ENCODE measurements at places on chromosomes 2 and 18.

- no peak for DNase-seq
Measured at GRCh38 chr2:99461828-99462483, 27.9 kb downstream of the REV1 start.

GRCh38 chr2:163713534-163714311 lies 22.1 kb downstream of the FIGN start:
- DNase-seq: no peak

DNA sequence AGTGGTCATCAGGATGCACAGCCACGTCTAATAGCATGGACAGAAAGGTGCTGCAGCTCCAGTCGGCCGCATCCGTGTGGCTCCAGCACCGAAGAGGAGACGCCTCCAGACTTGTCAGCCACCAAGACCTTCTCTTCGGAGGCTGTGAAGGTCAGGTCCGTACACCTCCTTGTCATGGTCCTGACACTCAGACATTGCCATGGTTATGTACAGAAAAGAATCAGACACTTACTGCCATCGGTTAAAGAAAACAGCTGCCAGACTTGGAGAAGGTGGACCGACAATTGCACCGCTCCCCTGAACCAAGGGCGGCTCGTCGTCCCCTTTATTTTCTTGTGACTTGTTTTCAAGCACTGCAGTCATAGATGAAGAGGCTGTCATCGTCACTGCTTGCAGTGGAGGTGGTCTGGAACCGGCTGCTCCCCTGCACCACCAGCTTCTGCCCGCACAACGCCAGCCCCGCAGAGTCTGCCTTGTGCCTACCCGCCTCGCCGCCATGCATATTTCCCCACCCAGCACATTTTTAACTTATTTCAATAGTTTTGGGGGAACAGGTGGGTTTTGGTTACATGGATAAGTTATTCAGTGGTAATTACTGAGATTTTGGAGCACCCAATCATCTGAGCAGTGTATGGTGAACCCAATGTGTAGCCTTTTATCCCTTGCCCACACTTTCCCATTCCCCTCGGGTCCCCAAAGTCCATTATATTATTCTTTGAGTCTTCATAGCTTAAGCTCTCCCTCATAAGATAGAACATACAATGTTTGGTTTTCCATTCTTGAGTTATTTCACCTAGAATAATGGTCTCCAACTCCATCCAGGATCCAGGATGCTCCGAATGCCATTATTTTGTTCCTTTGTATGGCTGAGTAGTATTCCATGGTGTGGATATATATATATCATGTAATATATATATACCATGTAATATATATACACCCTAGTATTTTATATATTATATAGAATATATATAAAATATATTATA lies 18.1 kb downstream of the FBXO48 start:
- no peak for DNase-seq

GRCh38 chr2:21244161-21244560 lies 120.4 kb downstream of the TDRD15 start:
- no peak for DNase-seq

DNA sequence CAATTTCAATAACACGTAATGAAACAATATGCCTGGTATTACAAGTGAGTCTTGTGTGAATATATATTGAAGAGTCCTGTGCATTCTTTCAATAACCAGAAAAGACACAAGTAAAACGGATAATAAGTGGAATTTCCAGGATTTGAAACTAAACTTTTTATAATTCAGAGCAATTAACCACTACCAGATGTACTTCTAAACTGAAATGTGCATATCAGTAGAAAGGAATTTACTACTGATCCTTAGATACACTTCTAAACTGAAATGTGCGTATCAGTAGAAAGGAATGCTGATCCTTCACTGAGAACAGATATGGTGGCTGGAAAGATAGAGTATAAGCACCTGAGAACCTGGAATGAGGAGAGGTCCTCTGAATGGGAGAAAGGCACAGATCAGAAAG lies 470.9 kb upstream of the SPHKAP start:
- no peak for DNase-seq

GRCh38 chr2:70418514-70418913 lies 116.6 kb upstream of the FAM136A start:
- DNase-seq: no peak

DNA sequence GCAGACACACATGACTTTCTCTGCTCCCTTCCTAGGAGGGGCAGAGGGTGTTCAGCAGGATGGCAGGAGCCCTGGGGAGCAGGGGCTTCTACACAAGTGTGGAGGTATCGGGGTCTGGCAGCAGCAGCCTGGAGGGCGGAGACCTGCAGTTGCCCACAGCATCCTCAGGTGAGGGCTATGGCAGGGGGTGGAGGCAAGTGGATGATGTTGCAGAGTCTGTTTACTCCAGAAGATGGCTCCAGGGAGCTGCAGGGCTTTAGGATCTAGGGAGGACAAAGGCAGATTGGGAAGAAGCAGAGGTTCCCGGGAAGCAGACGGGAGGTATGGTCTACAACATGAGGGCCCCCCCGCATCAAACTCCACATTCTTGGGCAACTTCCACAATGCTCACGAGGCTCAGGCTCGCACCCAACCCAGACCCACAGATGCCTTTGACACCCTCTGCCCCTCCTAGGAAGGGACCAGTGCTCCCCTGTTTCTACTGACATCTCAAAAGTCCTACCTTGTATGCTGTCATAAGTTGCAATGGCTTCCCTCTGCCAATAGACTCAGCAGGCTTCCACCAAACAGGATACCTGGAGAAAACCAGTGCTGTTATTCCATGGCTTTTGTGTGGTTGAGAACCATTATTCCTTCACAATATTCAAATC lies 12.0 kb upstream of the ATP6V1C2 start:
- DNase-seq: no peak

DNA sequence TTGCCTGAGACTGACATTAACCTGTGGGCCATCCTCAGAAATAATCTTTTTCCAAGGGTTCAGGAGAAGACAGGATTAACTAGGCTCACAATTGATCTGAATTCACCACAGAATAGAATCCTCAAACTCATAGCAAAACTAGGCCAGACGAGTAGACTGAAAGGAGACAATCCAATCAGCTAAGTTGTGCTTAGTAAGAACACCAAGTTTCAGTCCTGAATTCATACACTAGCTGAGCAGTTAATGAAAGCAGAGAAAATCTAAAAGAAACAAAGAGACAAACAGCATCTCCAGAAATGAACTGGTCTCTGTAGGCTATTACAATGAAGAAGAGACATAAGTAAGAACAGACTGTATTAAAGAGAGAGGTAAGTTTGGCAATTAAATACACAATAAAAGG lies 89.5 kb downstream of the GORASP2 start:
- DNase-seq: no peak

DNA sequence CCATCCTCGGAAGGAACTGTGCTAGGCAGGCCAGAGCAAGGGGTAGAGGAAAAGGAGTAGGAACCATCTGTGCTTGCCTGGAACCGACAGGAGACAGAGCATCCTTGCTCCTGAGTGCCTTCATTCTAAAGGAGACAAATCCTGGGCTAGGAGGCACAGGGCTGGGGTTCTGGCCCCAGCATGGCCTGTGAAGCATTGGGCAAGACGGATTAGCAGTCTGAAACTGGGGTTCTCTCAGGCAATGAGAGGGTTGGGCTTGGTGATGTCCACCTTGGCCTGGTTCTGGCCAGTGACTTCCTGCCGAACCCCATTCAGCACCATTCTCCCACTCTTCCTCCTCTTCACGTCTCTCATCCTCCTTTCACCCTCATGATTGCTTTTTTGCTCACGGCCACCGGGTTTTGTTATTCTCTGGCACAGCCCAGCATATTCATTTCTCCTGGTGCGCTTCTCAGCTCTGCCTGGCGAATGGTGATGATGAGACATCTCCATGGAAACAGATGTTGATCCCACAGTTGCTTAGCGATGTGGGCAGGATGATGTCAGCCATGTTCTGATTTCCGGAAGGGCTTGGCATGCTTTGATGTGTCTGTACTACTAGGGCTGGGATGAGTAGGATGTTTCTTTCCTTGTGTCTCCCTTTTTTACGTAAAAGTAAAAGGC lies 127.7 kb downstream of the CAPN13 start:
- no peak for DNase-seq

DNA sequence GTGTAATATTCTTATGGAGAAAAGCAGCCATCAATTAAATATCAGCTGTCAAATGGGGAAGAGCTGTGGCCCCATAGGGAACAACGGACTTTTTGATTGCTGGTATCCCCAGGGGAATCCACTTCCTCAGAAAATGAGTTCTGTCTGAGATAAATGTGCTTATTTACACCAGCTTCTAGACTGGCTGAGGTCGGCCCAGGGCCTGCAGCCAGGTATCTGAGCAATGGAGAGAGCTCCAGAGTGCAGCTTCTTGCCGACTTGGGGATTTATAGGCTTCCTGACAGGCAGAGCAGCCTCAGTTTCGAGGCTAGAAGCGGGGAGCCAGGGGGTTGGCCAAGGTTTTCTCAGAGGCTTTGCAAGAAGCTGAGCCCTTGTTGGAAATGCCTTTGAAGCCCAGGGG lies 67.2 kb downstream of the MCFD2 start:
- DNase-seq: no peak

DNA sequence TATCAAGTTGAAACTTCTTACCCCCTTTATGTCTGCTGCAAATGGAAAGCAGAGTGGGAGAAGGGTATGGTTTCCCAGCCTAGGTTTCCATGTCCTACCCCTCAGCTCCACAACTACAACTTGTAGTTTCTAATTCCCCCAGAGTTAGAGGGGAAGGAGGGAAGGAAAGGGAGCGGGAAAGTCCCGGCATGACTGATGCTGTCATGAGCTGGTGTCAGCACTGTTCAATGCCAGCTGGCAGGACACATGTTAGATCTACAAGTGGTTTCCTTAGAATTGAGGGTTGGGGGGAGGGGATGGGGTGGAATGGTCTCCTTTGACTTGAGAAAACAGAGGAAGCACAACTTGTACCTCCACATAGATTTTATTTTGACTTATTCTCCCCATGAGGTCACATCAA lies 194.0 kb downstream of the MBD2 start:
- DNase-seq: no peak

- no peak for DNase-seq
Measured at GRCh38 chr18:36496022-36496421, 198.5 kb downstream of the FHOD3 start.

- DNase-seq: no peak
Measured at GRCh38 chr2:29226808-29227207, 111.6 kb downstream of the CLIP4 start.

DNA sequence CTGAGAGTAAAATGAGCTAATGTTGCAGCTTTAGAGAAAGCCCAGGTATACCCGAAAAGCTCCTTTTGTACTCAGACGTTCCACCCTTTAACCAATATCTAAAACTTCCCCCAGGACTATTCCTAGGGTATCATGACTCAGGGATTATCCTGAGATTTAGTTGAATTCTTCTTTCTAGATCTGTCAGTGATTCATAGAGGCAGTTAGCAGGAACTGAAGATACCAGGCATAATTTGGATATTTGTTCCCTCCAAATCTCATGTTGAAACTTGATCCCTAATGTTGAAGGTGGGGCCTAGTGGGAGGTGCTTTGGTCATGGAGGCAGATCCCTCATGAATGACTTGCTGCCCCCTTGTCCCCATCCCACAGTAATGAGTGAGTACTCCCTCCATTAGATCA lies 161.2 kb upstream of the LRP1B start:
- no peak for DNase-seq

DNA sequence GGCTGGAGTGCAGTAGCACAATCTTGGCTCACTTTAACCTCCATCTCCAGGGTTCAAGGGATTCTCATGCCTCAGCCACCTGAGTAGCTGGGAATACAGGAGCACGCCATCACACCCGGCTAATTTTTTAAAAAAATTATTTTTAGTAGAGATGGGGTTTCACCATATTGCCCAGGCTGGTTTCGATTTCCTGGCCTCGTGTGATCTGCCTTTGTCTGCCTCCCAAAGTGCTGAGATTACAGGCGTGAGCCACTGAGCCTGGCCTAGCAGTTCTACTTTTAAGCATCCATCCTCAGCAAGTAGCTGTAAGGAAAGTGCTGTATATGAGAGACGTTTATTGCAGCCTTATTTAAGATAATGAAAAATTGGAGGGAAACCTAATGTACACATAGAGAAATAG lies 79.7 kb downstream of the ZDBF2 start:
- no peak for DNase-seq
